ENCODE measurements at places on chromosomes 5 and 9. TPM values are rescaled to one million over a fixed set of nuclear protein-coding genes. Genes with fewer than 3 reads are reported as not detected.

Gene FAF2
- 41.3 TPM for total RNA-seq

Gene MAST4
- total RNA-seq, result 56.0 TPM

Gene SPAG8
- total RNA-seq, result 5.4 TPM

Gene ALDH1B1
- total RNA-seq, result 4.8 TPM

DNA sequence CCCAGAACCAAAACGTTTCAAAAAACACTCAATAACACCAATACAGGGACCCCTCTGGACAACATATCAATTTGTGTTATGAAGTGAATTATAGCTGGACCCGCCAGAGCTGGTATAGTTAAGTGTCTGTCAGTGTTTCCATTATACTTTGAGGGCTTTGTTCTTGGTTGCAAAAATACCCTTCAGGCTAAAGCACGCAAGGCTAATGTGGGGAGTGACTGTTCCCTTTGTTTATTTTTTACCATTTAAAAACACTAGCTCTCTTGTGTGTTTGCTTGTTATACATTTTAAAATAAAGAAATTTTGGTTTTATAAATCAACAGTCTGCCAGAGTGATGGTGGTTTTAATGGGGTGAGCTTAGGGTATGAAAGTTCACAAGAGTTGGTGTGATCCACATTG lies 859.5 kb downstream of the PTPRD start:
- H3K36me3 ChIP-seq, result no peaks in the 10 kb centered on the region
- no peaks in the 10 kb centered on the region for H3K4me1 ChIP-seq
- H3K4me3 ChIP-seq, result no peak overlapping the region
- H3K27me3 ChIP-seq, result no peaks in the 10 kb centered on the region
- no peak overlapping the region for H3K27ac ChIP-seq

DNA sequence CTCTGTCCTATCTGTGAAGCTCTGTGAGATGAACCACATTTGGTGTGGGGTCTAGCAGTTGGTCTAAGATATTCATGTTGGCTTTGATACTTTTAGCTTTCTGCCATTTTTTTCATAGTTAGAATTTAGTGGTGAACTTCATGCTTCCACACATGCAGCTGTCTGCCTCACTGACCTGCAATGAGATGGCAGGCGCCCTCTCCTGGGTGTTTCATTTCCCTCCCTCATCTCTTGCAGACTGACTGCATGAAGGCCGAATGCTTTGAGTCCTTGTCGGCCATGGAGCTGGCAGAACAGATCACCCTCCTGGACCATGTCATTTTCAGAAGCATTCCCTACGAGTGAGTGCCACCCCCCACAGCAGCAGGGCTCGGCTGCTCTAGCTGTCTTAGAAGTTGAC lies 26.1 kb upstream of the CKMT2 start:
- no peak for DNase-seq
- no peak overlapping the region for H3K27ac ChIP-seq
- no peak overlapping the region for H3K4me3 ChIP-seq
- H3K27me3 ChIP-seq, result no peaks in the 10 kb centered on the region
- H3K36me3 ChIP-seq, result no peaks in the 10 kb centered on the region
- H3K4me1 ChIP-seq, result no peaks in the 10 kb centered on the region

DNA sequence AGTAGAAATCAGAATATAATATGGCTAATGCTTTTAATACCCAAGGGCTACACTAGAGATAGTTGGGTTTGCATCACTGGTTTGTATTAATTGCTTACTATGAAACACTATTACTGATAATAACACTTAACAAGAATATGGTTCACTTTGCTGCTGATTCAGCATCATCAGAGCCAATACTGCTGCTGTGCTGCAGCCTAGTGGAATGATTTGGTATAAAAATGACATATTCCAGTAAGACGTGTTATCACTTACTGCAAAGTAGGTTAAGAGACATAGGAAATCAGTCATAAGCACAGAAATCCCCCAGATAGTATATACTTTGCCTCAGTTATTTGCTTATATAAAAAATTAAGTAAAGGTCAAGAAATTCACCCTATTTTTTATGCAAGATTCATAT lies 2.8 kb downstream of the CDH10 start:
- no peaks in the 10 kb centered on the region for H3K36me3 ChIP-seq
- H3K27ac ChIP-seq, result no peak overlapping the region
- no peak overlapping the region for H3K4me3 ChIP-seq
- DNase-seq, result no peak
- no peaks in the 10 kb centered on the region for H3K4me1 ChIP-seq
- H3K27me3 ChIP-seq, result no peaks in the 10 kb centered on the region

DNA sequence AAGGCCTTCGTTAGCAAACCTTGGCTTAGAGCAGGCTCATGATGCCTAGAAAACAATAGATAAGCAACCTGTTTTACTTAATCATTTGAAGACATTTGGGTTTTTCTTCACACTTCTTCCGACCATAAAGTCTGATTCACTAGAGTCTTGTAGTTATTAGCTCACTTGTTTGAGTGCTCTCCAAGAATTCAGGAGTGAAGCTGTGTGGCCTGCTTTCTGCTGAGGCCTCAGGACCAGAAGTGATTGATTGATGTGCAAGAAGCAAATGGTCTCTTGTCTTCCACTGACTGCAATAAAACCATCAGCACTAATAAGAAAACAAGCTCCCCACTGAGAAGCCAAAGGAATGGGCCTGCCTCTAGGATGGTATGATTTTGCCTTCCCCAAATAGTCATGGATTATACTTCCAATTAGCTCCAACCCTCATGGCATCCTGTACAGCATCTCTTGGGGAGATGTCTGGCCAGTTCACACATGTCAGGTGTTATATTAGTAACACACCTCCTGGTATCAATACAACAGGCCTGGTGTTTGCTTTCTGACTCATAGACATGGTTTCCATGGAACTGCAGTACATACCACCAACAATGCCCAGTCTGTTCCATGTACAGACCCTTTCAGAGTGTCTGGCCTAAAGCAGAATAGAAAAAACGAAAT lies 317.6 kb downstream of the CWC27 start:
- no peaks in the 10 kb centered on the region for H3K4me1 ChIP-seq
- no peaks in the 10 kb centered on the region for H3K27me3 ChIP-seq
- no peak overlapping the region for H3K27ac ChIP-seq
- no peak for DNase-seq

Gene PCDHGB1
- 0.69 TPM for total RNA-seq

Gene UHRF2
- 153 TPM for total RNA-seq

Gene WDR38
- total RNA-seq, result not detected

Gene FAXDC2
- total RNA-seq, result not detected

DNA sequence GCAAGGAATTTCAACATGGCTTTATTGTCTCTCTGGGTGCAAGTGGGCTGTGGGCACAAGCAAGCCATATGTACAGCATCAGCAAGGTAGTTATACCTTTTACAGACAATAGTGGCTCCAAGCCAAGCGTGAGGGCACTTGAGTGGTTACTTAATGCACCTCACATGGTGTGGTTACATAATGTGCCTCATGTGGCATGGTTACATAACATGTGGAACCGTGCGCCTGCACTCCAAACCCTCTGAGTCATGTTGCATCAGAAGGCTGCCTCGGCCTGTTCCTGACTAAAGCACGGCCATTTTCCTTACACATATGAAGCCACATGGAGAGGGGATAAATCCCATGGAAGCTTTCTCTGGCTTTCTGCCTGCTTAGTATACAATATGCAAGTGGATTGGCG lies 150.9 kb downstream of the OSTF1 start:
- no peak for DNase-seq
- H3K36me3 ChIP-seq, result no peaks in the 10 kb centered on the region
- no peak overlapping the region for H3K27ac ChIP-seq
- no peak overlapping the region for H3K4me3 ChIP-seq
- H3K27me3 ChIP-seq, result no peaks in the 10 kb centered on the region
- no peaks in the 10 kb centered on the region for H3K4me1 ChIP-seq

GRCh38 chr5:150163547-150164059 lies 3.0 kb upstream of the CDX1 start:
- H3K27ac ChIP-seq, result no peak overlapping the region
- peaks cover 12% of the 10 kb centered on the region for H3K4me1 ChIP-seq
- no peak for DNase-seq
- H3K27me3 ChIP-seq, result no peaks in the 10 kb centered on the region
- no peak overlapping the region for H3K4me3 ChIP-seq
- no peaks in the 10 kb centered on the region for H3K36me3 ChIP-seq

GRCh38 chr9:117156771-117157535 lies 257.9 kb downstream of the ASTN2 start:
- no peaks in the 10 kb centered on the region for H3K27me3 ChIP-seq
- no peaks in the 10 kb centered on the region for H3K4me1 ChIP-seq
- no peak overlapping the region for H3K27ac ChIP-seq
- no peak overlapping the region for H3K4me3 ChIP-seq

Gene SLC34A1
- not detected for total RNA-seq

DNA sequence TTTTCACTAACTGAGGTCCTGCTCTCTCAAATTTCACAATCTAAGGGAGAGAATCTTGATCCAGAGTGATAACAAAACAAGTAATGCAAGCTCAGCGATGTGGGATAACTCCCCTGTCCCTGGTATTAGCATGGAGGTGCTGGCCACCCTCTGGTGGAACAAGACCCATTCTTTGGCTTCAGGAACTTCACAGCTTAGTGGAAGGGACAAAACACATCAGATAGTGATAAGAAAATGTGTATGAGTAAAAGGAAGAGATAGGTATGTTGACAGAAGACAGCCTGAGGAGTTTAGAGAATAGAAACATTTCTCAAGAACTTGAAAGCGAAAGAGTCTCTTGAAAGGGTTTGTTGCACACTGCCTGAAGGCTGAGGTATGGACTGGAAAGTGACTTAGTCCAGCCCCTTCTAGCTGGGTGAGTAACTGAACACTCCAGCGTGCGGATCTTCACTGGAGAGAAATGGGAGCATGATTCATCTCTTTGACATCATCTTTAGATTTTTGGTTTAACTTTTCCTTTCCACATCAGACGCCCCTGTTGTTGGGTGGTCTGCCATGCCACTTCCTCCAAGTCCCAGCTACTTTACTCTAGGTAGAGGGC lies 25.4 kb upstream of the ZSWIM6 start:
- no peak for DNase-seq
- no peak overlapping the region for H3K27ac ChIP-seq
- no peaks in the 10 kb centered on the region for H3K4me1 ChIP-seq
- no peak overlapping the region for H3K4me3 ChIP-seq
- H3K27me3 ChIP-seq, result no peaks in the 10 kb centered on the region

- no peak for DNase-seq
- no peaks in the 10 kb centered on the region for H3K4me1 ChIP-seq
- H3K36me3 ChIP-seq, result no peaks in the 10 kb centered on the region
- no peaks in the 10 kb centered on the region for H3K27me3 ChIP-seq
- no peak overlapping the region for H3K27ac ChIP-seq
These were observed 9.1 kb downstream of the PDE6A start for GRCh38 chr5:149935431-149935901.

DNA sequence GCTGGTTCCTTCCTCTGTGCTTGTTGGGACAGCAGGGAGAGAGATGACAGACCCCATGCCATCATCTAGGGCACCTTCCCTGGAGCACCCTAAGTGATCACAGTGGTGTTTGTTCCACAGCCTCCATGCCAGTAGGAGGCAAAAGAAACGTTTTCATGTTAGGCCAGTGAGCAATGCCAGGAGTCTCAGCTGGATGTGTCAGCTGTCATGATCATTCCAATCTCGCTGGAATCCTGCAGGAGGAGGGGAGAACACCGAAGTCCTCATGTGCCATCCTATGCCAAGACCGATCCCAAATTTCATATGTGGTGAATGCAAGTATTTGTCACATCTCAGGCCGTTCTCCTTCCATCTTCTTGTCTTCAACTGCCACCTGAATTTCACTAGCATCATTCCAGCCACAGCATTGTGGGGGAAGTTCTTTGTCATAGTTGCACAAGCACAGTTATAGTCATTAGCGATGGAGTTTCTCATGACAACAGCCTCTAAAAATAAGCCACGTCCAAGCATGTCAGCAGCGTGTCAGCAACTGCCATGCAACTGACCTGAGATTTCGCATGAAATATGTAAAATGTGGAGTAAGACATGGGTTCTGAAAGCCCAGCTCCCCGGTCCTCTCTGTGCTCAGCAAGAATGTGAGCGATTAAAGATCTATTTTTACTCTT lies 97.2 kb upstream of the DNAH5 start:
- H3K27ac ChIP-seq, result no peak overlapping the region
- H3K4me1 ChIP-seq, result no peaks in the 10 kb centered on the region
- H3K4me3 ChIP-seq, result no peak overlapping the region
- H3K27me3 ChIP-seq, result no peaks in the 10 kb centered on the region

Gene CER1
- not detected for total RNA-seq

DNA sequence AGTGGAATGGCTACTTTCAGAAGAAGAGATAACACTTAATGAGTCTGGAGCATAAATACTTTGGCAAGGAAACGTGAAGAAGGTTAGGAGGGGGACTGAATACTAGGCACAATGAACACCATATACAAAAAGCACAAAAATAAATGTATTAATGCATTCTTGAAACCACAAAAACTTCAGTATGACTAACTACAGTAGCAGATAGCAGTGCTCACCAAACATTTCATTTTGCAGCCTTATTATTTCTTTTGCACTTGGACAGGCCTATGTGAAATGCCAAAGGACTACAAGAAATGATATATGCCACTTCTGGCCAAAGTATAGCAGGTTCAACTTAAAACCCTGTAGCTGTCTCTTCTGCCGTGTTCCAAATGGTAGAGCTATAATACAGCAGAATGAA lies 26.3 kb downstream of the UBQLN1 start:
- DNase-seq, result no peak
- peaks cover 53% of the 10 kb centered on the region for H3K36me3 ChIP-seq
- H3K4me3 ChIP-seq, result no peak overlapping the region

GRCh38 chr5:171410181-171410580 lies 9.3 kb upstream of the FGF18 start:
- no peak for DNase-seq
- peaks cover 75% of the 10 kb centered on the region for H3K36me3 ChIP-seq
- H3K4me1 ChIP-seq, result no peaks in the 10 kb centered on the region
- no peak overlapping the region for H3K27ac ChIP-seq
- H3K27me3 ChIP-seq, result no peaks in the 10 kb centered on the region
- H3K4me3 ChIP-seq, result no peak overlapping the region

- no peaks in the 10 kb centered on the region for H3K4me1 ChIP-seq
- DNase-seq, result no peak
- no peak overlapping the region for H3K4me3 ChIP-seq
- H3K36me3 ChIP-seq, result no peaks in the 10 kb centered on the region
- no peaks in the 10 kb centered on the region for H3K27me3 ChIP-seq
- H3K27ac ChIP-seq, result no peak overlapping the region
These were observed 544.7 kb upstream of the KLF4 start for GRCh38 chr9:108033976-108034964.

GRCh38 chr5:142197098-142197497 lies 88.5 kb downstream of the NDFIP1 start:
- no peaks in the 10 kb centered on the region for H3K4me1 ChIP-seq
- H3K4me3 ChIP-seq, result no peak overlapping the region
- H3K36me3 ChIP-seq, result no peaks in the 10 kb centered on the region
- H3K27me3 ChIP-seq, result no peaks in the 10 kb centered on the region
- no peak for DNase-seq

DNA sequence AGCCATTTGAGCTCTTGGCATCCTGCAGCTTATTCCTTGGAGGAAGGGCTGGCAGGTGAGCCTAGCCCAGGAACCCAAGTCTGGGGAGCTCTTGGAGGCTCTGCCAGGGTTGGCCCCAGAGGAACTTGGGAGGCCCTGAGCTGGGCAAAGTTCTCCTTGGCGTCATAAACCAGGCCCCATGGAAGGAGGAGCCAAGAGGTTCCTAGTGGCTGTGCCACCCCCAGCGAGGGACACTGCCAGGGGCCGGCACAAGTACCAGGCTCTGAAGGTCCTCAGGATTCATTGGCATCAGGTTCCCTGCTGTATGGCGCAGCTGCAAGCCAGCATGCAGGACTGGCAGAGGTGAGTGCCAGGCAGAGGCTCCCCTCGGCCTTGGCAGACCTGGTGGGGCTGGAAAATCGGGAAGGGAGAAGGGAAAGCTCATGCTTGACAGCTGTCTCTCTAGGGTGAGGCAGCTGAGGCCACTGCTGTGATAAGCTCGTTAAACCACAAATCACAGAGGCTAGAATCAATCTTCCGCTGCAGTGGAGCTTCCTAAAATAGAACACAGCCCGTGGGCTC lies 54.6 kb upstream of the SYNPO start:
- no peak for DNase-seq
- peaks cover 6% of the 10 kb centered on the region for H3K27me3 ChIP-seq
- no peak overlapping the region for H3K4me3 ChIP-seq
- H3K27ac ChIP-seq, result no peak overlapping the region
- H3K4me1 ChIP-seq, result no peaks in the 10 kb centered on the region

Gene ZMAT2
- total RNA-seq, result 55.7 TPM

All from B cell (primary cell).